KG1 (cell line): ENCODE measurements at places on chromosomes 3 and 15.

- DNase-seq = no peak
Measured at GRCh38 chr15:83100097-83100646, 7.3 kb upstream of the TM6SF1 start.

- no peak for DNase-seq
Measured at GRCh38 chr15:32843219-32843815, 125.5 kb downstream of the GREM1 start.

- no peak for DNase-seq
Measured at GRCh38 chr3:73213896-73214295, 152.4 kb downstream of the EBLN2 start.

GRCh38 chr3:19559724-19560442, 374.1 kb downstream of the EFHB start:
- no peak for DNase-seq

GRCh38 chr3:42099020-42099765, 8.0 kb downstream of the TRAK1 start:
- no peak for DNase-seq

- DNase-seq = no peak
Measured at GRCh38 chr3:184656458-184656828, 55.4 kb downstream of the MAGEF1 start.

DNA sequence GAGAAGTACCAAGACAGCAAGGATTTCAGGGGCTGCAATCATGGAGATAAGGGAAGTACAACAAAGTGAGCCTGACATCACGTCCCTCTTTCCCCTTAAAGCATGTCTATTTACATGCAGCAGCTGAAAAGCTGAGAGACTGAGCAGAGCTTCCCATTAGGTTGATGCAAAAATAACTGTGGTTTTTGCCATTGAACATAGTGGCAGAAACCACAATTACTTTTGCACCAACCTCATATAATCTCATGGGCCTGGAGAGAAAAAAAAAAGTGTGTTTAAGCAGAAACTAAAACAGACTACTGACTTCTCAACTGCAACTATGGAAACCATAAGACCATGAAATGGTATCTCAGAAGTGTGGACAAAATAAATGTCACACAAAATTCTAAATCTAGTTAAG, 48.3 kb downstream of the CCDC12 start:
- peak; percentile 34 for DNase-seq

GRCh38 chr15:41543521-41543870, 561 bp downstream of the RPAP1 start:
- no peak for DNase-seq

GRCh38 chr15:25730918-25731317, 132.2 kb downstream of the ATP10A start:
- DNase-seq = no peak

- no peak for DNase-seq
Measured at GRCh38 chr3:71042759-71043158, 540.8 kb downstream of the FOXP1 start.

DNA sequence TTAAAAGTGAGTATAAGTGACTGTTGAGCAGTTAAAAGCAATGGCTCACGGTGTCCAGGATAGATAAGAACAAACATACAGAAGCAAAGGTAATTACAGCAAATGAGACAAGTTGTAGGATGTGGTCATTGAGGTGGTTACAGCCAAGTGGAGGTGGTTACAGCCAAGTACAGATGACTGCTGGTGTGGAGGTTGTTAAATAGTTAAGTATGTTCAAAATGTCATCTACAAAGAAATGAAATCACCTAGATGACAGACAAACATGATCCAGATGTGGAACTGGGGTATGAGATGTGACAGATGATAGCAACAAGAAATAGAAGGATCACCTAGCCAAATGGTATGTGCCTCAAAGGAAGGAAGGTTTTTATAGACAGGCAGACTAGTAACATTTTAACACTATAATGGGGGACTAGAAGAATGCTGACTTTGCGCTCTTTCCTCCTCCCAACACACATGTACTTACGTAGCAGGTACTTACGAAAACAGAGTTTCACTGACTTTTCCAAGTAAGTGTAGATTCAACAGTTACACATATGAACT, 6.8 kb upstream of the ANKRD28 start:
- DNase-seq = no peak

- no peak for DNase-seq
Measured at GRCh38 chr15:101089579-101090427, 162.0 kb downstream of the CHSY1 start.

- no peak for DNase-seq
Measured at GRCh38 chr15:38243278-38244055, 9.2 kb upstream of the SPRED1 start.

DNA sequence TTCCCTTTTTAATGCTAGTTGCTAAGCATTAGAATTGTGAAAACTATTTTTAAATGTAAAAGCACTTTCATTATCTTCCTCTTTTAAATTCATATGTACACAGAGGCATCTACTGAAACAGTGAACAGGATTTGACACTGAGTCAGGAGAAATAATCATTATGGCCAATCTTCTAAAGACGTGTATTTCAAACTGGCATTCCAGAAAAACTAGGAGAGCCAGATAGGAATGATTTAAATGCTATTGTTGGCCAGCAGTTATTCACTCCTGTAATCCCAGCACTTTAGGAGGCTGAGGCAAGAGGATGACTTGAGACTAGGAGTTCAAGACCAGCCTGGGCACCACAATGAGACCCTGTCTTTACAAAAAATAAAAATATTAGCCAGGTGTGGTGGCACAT, 67.6 kb upstream of the RAP2B start:
- DNase-seq = no peak

DNA sequence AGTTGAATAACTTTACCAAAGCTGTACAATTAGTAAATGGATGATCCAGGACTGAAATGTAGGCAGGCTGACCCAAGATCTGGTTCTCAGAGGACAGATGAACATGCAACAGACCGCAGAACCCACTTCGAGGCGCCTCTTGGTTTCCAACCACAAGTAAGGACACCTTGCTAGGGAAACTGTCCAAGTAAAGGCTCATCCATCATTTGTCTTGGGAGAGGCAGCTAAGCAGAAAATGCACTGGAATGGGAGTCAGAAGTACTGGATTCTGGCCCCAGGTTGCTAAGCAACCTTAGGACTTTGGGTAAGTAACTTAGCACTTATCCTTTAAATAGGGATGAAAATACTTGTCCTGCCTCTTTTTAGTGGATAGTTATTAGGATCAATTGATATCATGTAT, 366.3 kb upstream of the LRRC3B start:
- DNase-seq = no peak

GRCh38 chr15:37931321-37931720, 3.1 kb upstream of the TMCO5A start:
- DNase-seq = no peak

DNA sequence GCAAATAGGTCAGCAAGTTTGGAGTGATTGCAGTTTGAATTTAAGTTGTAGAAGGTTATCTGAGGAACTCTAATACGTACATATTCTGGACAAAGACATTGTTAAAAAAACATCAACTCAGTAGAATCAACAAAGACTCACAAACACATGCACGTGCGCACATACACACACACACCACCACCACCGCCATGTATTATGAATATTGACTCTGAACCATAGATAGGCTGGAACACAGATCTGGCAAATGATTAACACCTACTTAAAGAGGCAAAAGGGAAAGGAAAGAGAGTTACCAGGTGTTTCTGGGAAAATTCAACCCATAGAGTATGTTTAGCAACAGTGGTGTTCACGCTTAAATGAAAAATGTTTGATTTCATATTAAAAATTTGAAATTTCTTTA, 334.2 kb upstream of the ALCAM start:
- DNase-seq = no peak

DNA sequence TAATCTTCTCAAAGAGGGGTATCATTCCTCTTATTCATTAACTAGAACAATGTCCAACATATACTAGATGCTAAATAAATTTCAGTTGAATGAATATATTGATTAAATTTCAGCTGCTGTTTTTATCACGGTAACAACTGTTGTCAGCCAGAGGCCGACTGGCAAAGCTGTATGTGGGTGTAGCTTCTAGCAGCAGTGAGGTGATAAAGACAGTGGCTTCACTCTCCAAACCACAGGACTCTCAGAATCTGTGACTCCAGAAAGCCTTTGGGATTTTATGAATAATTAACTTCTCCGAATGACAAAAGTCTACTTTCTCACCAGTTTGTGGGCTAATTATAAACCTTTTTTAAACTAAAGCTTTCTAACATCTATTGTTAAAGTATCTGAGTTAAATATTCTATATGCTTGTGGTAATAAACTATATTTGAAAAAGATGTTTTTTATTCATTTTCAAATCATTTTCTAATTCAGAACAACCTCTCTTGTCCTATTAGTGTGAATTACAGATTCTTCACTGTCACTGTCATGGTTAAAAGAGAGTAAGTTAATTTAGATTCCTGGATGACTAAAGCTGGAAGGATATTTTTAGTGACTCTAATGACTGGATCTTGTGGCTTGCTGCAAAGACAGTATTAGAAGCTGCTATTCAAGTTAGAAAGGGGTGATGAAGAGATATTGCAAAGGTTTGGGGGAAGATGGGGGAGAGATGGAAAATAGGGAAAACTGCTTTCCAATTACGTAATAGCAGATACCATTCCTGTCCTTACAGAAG, 796.4 kb upstream of the ARPP21 start:
- no peak for DNase-seq

DNA sequence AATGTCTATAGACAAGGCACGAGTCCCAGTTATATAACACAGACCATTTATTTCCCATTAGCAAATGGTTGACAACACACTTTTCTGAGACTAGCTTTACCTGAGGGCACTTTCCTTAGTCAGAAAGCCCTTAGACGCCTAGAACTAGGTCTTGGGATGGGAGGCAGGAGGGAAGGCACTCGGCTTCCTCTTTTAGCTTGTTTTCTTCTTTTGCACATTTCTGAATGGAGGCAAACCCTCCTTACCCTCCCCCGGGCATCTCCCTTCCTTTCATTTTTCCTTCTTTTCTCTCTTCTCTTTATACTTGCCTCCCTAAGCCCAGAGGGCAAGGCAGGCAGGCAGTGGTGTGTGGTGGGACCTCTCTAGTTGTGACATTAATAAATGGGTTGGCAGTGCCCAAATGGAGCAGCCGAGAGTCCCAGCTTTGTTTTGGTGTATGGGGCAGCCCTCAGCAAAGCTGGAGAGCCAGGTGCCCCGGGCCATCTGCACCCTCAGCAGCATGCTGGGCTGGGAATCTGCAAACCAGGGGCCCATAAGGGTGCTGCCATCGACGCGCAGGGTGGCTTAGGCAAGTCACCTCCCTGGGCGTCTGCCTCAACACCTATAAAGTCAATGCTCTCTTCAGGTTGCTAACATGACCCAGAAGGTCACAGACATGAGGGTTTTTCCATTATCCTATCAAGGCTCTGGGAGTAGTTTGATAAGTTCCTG, 21.1 kb upstream of the BCL2L10 start:
- DNase-seq = no peak

DNA sequence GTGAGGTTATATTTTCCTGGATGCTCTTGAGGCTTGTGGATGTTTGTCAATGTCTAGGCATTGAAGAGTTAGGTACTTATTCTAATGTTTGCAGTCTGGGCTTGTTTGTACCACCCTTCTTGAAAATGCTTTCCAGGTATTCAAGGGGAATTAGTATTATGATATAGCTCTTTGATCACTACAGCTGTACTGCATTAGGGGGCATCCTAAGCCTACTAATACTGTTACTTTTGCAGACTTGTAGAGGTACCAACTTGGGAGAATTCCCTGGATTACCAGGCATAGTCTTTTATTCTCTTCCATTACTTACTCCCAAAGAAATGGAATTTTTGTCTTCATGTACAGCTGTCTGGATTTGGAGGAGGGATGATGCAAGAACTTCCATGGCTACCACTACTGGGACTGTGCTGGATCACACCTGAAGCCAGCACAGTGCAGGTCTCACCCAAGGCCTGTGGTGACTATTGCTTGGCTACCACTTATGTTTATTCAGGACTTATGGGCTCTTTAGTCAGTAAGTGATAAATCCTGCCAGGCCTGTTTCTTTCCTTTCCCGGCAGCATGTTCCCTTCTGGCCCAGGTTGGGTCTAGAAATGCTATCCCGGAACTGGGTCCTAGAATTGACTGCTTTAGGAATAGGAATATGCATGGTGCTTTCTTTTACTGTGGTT, 402.9 kb downstream of the IL20RB start:
- DNase-seq = no peak

DNA sequence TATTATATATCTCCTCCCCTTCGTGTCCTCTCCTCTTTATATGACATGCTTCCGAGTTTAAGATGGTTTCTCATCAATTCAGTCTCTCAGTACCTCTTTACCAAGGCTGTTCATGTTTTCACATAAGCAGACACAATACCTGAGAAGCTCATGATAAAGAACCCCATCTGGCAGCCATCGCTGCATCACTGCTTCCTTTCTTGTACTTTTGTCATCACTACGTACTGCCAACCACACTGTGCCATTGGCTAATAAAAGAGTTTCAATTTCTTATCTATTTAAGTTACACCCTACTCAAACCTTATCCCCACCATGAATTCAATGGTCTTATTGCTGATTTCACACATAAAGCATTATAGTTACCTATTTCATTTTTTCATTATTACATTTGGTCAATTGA, 484.7 kb upstream of the CNTN4 start:
- no peak for DNase-seq

- no peak for DNase-seq
Measured at GRCh38 chr15:95930659-95931375, 399.7 kb upstream of the NR2F2 start.

GRCh38 chr3:165642761-165643420, 194.3 kb downstream of the BCHE start:
- no peak for DNase-seq

DNA sequence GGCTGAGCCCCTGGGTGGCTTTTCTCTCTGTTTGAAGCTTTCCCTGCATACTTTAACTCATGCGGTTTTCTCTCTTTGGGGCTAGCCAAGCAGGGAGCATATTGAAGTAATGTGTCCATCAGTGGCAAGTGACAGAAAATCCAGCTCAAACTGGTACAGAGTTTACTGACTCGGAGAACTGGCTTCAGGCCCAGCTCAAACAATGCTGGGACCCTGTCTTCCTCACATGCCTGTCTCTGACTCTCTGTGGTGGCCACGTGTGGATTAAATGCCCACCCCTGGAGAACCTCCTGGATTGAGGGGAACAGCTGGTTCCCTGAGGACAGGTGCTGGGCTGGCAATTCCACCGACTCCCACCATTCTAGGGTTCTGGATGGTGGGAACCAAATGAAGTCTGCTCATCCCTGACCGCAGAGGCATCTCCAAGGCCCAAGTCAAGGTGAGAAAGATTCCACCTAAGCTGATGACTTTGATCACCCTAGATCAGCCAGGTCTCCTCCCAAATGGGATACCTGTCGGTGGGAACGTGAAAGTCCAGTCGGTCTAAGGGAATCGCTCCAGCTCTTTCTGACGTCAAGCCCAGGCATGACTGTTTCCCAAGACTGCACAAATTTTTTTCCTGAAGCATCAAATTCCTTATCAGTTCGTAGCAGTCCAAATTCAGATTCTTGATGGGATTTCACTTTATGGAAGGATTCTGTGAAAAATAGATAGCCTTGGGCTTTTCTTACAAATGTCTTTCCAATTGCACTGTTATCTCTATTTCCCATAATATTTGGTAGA, 16.3 kb upstream of the HDAC11 start:
- no peak for DNase-seq

- no peak for DNase-seq
Measured at GRCh38 chr3:82080792-82081191, 319.3 kb upstream of the GBE1 start.
